ENCODE measurements at places on chromosomes 2 and 18. TPM values are rescaled to one million over a fixed set of nuclear protein-coding genes. Genes with fewer than 3 reads are reported as not detected.

- H3K36me3 ChIP-seq, result no peaks in the 10 kb centered on the region
- no peak overlapping the region for H3K27ac ChIP-seq
- H3K27me3 ChIP-seq, result no peaks in the 10 kb centered on the region
- DNase-seq, result no peak
Measured at GRCh38 chr2:168147830-168148794, 99.3 kb downstream of the STK39 start.

GRCh38 chr2:134468776-134469175 lies 214.9 kb downstream of the MGAT5 start:
- no peak for DNase-seq
- no peaks in the 10 kb centered on the region for H3K27me3 ChIP-seq
- no peak overlapping the region for H3K4me3 ChIP-seq

- no peaks in the 10 kb centered on the region for H3K36me3 ChIP-seq
- H3K27me3 ChIP-seq, result no peaks in the 10 kb centered on the region
- peaks cover 7% of the 10 kb centered on the region for H3K4me1 ChIP-seq
- H3K27ac ChIP-seq, result no peak overlapping the region
Measured at GRCh38 chr2:149828520-149829210, 241.1 kb upstream of the MMADHC start.

Gene KRCC1
- 36.4 TPM for total RNA-seq
